T-helper 22 cell (primary cell): ENCODE measurements at places on chromosomes 5 and 9.

GRCh38 chr5:50576686-50577256, 89.7 kb upstream of the PARP8 start:
- no peak for DNase-seq

DNA sequence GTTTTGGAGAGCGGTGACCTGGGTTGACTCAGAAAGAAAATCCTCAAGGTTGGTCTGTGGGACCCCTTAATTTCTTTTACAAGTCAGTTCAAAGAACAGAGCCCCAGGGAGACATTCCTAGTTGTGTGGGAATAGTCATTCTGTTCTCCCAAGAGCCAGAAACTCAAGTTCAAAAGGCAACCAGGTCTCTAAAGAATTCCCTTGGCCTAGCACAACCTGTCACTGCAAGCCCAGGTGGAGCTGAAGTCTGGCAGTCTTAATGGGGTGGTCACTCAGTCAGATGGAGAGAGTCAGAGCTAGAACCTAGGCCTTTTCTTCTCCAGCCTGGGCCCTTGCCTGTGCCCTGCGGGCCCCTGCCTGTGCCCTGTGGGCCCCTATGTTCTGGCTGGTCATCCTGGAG, 37.5 kb upstream of the CDKN2AIPNL start:
- DNase-seq = no peak

- DNase-seq = no peak
These were observed 5.4 kb upstream of the LCN15 start for GRCh38 chr9:136769710-136770191.

- DNase-seq = no peak
These were observed 115.7 kb downstream of the WNK2 start for GRCh38 chr9:93299418-93300174.

DNA sequence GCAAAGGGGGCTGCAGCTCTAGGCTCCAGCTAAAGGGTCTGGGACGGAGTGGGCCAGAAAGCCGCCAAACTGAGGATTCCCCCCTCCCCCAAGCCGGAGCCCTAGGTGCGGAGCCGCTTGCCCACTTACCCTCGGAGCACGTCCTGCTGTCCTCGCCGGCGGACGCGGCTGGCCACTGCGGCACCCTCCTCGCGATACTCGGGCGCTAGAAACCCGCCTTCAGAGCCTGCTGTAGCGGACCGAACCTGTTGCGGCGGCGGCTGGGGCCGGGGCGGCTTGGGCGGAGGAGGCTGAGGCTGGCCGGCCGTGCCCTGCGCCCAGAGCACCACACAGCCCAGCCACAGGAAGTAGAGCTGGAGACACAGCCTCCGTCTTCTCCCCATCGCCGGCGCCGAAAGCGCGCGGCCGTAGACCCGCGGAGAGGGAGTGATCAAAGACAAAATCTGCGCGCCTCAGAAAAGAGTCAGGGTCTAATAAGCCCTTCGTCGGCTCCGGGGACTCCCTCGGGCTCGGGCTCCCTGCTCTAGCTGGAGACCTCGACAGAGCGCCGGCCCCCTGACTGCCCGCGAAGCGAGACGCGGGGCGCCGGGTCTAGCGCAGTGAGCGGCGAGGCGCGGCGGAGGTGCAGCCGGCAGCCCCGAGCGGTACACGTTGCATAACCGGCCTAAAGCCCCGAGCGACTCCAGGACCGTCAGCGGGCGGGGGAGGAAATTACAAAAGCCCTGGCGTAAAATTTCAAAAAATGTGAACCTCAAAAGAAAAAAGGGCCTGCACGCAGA, 635 bp downstream of the FBN2 start:
- DNase-seq = no peak

DNA sequence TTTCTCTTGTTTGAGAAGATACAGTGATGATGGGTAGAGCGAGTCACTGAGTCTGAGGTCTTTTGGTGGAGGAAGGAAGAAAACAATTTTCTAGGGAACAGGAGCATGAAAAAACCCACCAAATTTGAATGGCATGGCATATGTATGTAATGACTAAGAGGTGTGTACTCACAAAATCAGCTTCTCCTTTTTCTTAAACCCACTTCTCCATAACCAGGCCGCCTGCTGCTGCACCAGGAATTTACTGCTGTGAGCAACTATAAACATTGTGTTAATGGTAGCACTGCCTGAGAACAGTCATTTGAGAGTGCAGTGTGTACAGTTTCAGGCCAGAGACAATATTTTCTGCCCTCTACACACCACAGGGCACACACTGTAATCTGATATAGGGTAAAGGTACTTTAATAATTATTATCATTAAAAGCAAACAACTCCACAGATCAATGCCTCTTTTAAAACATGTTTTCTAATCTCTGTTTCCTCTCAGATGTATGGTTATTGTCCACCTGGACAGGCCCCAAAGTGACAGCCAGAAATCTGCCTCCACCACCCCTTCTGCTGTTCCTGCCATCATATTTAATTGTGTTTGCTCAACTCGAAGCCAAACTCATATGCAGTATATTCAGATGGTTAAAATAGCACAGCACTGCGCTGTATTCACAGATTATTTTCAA, 241.6 kb downstream of the KIAA0825 start:
- DNase-seq = no peak

DNA sequence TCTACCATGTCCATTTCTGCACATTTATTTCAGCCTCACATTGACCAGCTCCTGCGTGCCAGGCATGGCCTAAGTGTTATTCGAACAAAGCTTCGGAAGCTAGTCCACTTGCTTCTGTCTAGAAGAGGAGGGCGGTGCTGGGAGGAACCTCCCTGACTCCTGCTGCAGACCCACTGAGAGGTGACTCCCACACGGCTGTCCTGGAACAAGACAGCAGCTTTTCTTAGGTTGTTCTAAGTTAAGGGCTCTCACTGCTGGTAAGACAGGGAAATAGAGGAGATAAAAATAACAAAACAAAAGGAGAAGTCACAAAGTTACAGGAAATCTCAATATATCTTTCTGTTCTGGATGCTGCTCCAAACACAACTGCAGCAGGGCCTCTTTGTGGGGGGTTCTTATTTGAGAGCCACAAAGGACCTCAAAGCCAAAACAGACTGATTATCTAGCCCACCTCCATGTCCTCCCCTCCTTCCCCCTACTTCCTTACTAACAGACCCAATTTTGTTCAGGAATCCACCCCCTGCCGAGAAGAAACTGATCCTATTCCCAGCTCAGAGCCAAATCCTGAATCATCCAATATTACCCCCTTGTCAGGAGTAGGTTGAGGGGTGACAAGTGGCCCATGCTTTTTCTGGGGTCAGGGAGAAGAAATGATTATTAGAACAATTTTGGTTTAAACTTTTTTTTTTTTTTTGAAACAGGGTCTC, 28.4 kb upstream of the KCNIP1 start:
- DNase-seq = no peak

- DNase-seq = peak; percentile 56
These were observed 23.9 kb downstream of the PIK3R1 start for GRCh38 chr5:68239487-68239886.

- DNase-seq = no peak
These were observed 14.7 kb downstream of the SLC45A2 start for GRCh38 chr5:33969572-33970452.

DNA sequence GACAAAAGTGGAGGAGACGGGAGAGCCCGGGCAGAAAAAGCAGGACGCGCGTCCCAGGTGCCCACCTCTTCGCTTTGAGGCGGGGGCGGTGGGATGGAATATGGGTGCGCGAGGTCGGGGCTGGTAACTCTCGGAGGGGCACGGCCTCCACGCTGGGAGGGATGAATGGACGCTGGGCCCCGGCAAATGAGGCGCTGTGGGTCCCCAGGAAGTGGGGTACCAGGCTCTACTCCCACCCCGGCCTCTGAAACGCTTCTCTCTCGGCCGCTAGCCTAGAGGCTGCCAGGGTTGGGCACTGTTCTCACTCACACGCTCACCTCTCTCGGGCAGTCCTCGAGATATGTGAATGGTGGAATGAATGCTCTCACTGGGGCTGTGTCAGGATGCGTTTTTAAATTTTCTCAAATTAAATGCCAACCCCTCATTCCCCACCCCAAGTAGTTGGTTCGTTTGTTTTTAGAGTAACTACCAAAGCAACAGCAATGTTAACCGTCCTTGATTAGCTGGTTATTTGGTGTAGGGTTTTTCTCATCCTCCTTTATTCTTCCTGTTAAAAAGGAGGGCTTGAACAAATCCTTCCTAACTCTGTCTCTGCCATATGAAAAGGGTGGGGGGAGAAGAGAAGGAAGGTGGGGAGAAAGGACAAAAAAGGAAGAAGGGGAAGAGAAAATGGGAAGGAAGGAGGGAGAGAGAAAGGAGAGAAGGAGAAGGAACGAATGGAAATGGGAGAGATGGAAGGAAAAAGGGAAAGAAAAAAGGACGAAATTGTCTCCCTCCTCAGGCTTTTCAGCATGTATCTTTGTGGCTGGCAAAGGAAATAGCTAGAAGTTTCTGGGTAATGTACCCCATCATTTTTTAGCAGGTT, 1.3 kb upstream of the EBF1 start:
- DNase-seq = no peak

- DNase-seq = no peak
These were observed 119.6 kb downstream of the EFNA5 start for GRCh38 chr5:107551088-107551487.

- no peak for DNase-seq
These were observed 15.4 kb upstream of the VPS13A start for GRCh38 chr9:77161966-77162365.

- DNase-seq = no peak
These were observed 40.4 kb downstream of the SAR1B start for GRCh38 chr5:134592141-134592746.

DNA sequence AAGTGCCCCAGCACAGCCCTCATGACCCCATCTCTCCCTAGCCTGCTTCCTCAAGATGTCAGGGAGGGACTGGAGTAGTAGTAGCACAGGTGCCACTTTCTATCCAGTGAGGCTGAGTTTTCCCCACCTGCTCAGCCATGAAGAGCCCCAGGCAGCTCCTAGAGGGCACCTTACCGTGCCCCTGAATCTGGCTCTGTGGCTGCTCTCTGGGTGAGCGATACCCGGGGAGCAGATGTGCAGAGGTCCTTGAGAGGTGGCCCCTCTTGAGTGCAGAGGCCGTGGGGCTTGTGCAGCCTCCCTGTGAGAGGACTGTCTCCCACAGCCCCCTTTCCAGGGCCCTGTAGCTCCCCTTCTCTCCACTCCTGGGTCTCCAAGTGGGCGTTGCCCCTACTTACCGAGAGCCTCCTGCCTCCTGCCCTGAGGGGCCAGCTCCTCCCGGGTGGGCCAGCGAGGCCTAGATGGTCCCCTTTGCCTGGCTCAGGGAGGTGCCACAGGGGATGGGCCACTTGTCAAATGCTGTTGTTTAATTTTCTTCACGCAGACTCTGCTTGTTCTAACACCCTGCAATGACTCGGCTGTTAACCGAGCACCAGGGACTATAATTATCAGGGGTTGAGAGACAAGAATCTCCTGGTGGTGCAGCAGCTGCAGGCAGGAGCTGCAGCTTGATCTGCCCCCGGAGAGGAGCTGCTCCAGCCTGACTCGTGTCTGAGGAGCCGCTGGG, 29.6 kb upstream of the PITX1 start:
- DNase-seq = no peak

- no peak for DNase-seq
These were observed 419.6 kb downstream of the DNAH5 start for GRCh38 chr5:13524936-13525335.

- DNase-seq = no peak
These were observed 740.4 kb upstream of the RIOK2 start for GRCh38 chr5:97923496-97923895.
